ENCODE measurements at places on chromosomes 12 and 14.
A peak's percentile ranks its signal among the peaks of the same experiment; 100 is the strongest.

GRCh38 chr14:64891839-64892375, 12.2 kb upstream of the SPTB start:
- no peak for DNase-seq

GRCh38 chr12:46049665-46050064, 59.3 kb upstream of the SCAF11 start:
- DNase-seq = no peak

DNA sequence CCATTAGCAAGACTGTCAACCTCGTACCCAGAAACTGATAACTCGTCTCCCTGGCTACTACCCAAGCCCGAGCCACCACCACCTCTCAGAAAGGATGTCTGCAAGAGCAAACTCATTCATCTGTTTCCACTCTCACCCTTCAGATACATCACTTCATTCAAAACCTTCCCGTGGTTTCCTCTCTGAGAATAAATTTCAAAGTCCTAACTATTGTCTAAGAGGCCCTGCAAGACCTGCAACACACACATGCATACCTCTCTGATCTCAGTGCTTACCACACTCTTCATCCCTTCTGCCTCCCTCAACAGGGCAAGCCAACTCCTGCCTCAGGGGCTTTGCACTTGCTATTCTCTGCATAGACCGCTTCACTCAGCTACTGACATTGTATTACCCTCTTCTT, 40.6 kb downstream of the PPP1R13B start:
- DNase-seq = no peak

DNA sequence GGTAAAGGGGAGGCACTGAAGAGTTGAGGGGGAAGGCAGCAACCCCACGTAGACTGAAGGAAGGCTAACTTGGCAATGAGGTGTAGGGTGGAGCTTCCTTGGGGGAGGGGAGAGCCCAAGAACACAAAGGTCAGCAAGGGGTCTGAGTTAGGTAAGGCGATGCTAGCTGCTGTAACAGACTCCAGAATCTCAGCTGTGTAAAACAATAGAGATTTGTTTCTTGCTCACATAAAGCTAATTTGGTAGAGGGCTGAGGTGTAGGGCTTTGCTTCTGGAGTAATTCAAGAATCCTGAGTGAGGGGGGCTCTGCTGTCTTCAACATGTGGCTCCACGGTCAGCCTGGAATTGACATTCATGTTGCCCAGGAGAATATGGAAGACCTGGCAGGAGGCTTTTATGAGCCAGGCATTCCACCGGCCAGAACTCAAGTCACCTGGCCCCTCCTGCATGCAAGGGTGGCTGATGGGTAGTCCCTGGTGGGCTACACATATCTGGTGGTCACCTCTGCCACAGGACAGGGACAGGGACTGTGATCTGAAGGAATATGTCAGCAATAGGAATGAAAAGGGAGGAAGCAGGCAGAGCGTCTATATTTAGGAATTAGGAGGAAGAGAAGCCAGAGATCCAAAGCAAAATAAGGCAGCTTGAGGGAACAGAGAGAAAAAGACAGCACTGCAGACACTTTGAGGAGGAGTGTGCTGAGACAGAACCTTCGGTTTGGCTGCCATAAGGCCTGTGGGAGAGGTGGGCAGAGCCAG, 153.7 kb downstream of the ZFP36L1 start:
- DNase-seq = peak; percentile 33

DNA sequence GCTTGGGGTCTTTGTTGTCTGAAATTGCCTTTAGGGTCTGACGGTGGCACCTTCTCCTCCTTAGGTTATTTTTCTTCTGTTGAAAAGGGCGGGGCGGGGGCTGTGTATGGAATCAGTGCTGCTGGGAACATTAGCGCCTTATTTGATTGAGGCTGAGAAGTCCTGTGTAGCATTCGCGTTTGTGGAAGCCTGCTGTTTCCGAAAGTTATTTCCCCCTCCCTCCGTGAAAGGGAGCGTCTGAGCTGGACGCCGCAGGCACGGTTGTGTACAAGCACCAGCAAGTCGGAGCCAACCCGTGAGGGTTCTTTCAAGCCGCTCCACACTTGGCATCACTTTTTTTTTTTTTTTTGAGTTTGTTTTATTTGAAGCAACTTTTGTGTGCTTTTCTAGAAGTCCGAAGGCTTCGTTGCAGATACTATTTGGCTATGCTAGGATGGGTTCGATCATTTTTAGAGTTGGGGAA, 1.1 kb downstream of the SYNE2 start:
- no peak for DNase-seq

DNA sequence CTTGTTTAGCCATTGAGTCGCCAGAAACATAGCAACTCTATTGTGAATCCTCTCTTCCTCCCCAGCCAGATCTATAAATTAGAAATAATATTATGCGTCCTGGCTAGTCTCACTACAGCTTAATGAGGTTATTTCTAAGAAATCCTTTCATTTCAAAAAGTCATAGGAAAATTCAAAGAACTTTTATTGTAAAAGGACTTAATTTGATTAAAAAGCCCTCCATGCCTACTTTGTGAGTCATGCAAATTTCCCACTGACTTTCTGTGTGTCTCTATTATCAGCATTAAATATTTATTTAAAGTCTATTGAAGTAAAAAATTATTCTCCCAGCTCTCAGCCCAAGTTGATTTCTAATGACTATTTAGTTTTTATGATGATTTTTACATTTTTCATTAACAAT, 160.7 kb downstream of the PHLDA1 start:
- DNase-seq = no peak

DNA sequence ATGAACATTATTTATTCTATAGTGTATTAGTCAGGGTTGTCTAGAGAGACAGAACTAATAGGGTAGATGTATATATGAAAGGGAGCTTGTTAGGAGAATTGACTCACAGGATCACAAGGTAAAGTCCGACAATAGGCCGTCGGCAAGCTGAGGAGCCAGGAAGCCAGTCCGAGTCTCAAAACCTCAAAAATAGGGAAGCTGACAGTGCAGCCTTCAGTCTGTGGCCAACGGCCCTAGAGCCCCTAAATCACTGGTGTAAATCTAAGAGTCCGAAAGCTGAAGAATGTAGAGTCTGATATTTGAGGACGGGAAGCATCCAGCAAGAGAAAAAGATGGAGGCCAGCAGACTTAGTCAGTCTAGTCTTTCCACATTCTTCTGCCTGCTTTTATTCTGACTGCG, 912.2 kb downstream of the FLRT2 start:
- DNase-seq = no peak

- no peak for DNase-seq
Measured at GRCh38 chr12:67436230-67436629, 167.1 kb downstream of the CAND1 start.

GRCh38 chr14:20722016-20722415, 23.7 kb upstream of the EDDM3A start:
- DNase-seq = no peak

GRCh38 chr12:5442251-5443006, 10.5 kb downstream of the NTF3 start:
- DNase-seq = no peak

DNA sequence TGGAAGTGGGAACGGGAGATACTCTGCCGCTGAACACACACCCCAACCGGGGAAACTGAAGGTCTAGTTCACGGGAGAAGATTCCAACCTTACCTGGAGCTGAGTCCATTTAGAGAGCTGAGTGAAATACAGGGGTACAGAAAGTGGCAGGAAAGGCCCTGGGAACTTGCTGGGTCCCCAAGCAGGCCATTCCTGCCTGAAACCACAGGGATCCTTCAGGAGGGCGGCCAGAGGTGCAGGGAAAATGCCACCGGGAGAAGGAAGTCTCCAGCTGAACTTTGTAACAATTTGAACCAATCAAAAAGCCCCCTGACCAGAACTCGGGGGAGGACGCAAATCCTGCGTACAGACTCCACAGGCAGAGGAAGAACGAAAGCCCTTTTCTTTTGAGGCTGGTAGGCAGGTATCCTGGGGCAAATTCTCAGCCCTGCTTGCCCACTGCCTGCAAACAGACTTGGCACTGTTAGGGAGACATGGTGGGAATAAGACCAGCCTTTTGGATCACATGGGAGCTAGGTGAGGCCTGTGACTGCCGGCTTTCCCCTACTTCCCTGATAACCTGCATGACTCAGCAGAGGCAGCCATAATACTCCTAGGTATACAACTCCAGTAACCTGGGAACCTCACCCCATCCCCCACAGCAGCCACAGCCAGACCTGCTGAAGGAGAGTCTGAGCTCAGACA, 170.9 kb downstream of the SEC23A start:
- no peak for DNase-seq

GRCh38 chr12:53425515-53426150, 2.0 kb downstream of the AMHR2 start:
- DNase-seq = no peak

DNA sequence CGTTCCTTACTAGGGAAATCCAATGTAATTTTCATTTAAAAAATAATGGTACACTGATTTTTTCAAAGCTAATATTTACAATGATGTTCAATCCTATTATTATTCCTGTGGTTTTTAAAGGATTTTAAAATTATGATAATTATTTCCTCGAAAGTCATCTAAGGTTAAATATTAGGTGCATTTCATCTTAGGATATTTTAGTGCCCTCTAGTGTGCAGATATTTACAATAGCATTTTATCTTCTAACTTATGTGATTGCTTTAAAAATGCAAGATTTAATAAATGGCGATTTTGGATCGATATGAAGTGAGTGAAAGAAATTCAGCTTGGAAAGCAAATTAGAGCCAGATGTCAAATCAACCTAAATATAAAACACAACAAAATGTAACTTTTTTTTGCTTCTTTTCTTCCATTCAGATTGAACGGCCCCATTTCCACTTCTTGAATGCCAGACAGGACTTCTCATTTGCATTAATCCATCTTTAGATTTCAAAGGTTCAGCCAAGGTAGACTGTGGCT, 293.5 kb downstream of the SLC6A15 start:
- no peak for DNase-seq

DNA sequence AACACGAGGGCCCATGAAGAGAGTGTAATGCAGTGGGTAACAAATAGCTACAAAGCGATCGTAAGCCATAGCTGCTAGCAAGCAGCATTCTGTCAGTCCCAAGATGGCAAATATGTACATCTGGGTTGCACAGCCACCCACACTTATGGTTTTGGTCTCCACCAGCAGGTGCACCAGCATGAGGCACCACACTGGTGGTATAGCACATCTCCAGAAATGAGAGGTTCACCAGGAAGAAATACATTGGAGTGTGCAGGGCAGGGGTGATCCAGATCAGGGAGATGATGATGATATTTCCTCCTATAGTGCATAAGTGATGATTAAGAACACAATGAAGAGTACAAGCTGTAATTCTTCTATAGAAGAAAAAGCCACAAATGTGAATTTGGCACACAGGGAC, 26.4 kb upstream of the OR10A7 start:
- DNase-seq = no peak

DNA sequence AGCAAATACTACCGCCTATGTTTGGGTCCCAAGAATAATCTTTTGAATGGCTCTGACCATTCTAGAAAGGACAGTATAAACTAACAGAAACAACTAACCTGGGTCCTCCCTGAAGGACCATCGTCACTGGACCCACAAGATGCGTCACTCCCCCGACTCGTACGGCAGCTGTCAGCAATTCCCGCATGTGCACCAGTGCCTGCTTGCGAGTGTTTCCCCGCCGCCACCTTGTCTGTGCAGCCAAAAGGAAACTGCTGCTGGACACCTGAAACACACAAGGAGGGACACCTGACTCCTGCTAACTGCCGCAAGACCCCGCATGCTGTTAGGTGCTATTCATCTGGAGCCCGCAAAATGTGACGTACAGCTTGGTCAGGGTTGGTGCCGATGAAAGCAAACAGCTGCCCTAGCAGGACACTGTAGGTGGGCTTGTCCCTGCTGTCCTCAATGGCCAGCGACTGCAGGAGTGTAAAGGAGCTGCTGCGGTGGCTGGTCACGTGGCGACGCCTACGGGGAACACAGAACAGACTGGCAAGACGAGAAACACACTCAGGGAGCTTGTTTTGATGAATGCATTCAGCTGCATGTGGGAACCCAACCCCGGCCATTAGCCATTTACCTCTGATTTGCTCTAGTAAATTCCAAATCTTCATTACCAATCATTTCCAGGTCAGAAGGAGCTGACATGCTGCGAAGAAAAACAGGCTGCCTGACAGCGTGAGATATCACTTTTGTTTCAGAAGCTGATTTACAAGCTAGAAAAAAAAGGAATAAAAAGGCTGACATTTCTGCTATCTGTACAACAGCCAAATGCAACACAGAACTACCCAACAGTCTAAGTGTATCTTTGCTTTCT, 118.1 kb downstream of the TRAFD1 start:
- DNase-seq = no peak

- no peak for DNase-seq
Measured at GRCh38 chr14:77409131-77409533, 14.2 kb downstream of the NOXRED1 start.

- DNase-seq = no peak
Measured at GRCh38 chr12:69497308-69498026, 27.3 kb downstream of the FRS2 start.

GRCh38 chr12:14384783-14385638, 19.5 kb downstream of the ATF7IP start:
- peak; percentile 66 for DNase-seq

DNA sequence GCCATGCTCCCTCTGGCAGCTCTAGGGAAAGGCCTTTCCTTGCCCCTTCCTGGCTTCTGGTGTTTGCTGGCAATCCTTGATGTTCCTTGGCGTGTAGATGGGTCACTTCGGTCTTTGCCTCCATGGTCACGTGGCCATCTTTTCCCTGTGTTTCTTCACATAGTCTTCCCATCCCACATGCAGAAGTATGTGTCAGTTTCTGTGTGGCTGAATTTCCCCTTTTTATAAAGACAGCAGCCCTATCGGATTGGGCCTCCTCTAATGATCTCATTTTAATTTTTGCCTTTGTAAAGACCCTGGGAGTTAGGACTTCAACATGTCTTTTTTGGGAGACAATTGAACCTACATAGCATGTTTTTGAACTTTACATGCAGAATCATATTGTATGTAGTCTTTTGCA, 107.2 kb upstream of the FGD4 start:
- DNase-seq = no peak

GRCh38 chr12:104057771-104058197, 6.5 kb upstream of the HCFC2 start:
- no peak for DNase-seq

DNA sequence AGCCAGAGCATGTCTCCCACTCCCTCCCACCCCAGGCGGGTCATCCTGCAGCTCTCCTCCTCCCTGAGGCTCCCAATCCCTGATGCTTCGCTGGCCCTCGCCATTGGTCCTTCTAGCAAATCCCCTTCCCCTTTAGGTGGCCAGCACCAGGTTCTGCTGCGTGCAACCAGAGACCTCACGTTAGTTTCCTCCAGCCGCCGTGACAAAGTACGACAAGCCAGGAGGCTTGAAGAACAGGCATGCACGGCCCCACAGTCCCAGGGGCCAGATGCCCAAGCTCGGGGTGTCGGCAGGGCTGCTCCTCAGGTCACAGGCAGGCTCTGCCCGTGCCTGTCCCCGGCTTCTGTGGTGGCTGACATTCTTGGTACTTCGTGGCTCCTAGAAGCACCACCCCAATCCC, 95.8 kb downstream of the RIMBP2 start:
- no peak for DNase-seq

GRCh38 chr12:68905733-68906132, 27.2 kb downstream of the CPM start:
- DNase-seq = no peak

Measured in liver (tissue), 10 donors.